Stimulated activated CD8-positive, alpha-beta memory T cell treated with anti-CD3 and anti-CD28 coated beads, Interleukin-12 subunit alpha, Interleukin-12 subunit beta, amount 100 ng/mL, for 4 hours (primary cell): ENCODE measurements at places on chromosomes 13 and 19.

DNA sequence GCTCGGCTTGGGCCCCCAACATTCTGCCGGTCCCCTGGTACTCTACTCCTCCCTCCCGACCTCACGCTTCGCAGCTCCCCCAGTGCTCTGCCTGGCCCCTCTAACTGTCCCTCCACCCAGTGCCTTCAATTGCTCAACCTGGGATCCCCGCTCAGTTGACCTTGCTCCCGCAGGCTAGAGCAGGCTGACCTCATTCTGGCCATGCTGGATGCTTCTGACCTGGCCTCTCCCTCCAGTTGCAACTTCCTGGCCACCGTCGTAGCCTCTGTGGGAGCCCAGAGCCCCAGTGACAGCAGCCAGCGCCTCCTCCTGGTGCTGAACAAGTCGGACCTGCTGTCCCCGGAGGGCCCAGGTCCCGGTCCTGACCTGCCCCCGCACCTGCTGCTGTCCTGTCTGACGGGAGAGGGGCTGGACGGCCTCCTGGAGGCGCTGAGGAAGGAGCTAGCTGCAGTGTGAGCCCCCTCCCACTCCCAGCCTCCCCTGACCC lies 3.6 kb downstream of the GTPBP3 start:
- no peak for DNase-seq

DNA sequence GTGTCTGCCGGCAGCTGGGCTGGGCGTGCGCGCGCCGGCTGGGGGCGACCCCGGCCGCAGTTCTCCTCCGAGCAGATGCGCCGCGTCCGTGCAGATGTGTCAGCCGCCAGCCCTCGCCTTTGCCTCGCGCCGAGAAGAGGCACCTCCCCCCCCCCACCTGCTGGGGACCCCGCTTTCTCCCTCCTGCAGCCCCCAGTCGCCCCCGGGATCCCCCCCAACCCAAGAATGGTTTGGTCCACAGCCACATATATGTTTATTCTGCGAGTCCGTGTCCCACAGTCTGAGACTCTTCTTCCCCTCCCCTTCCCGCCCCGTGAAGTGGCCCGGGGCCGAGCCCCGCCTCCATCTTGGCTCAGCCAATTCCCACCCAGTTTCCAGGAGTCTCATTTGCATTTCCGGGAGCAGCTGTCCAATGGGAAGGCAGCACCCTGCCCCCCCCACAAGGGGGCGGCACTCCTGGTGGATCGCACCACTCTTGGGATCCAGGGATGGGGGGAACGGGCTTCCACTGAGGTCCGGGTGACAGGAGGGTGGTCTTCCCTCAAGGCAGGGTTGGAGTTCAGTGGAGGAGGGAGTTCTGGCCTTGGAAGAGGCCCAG lies 8.6 kb downstream of the ISOC2 start:
- DNase-seq = no peak

- DNase-seq = no peak
These were observed 17.6 kb upstream of the VN1R4 start for GRCh38 chr19:53285087-53285486.

- DNase-seq = no peak
These were observed 383.4 kb downstream of the LMO7 start for GRCh38 chr13:76019421-76020044.

- DNase-seq = no peak
These were observed 158.5 kb downstream of the TUBA3C start for GRCh38 chr13:19023115-19023514.

DNA sequence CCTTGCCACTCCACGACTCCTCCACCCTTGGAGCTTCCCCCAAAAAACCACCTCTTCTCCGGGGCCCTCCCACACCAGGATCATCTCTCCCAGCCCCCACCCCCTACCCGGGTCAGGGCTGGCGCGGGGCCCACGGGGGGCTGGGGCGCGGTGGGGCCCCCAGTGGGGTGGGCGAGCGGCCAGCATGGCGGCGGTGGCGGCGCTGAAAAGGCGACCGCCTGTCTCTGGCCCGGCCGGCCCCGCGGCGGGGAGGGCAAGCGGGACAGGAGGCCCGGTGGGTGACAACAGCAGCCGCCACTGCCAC lies 850 bp downstream of the DYRK1B start:
- DNase-seq = no peak
